D721Med (cell line): ENCODE measurements at places on chromosomes 6 and 20.

DNA sequence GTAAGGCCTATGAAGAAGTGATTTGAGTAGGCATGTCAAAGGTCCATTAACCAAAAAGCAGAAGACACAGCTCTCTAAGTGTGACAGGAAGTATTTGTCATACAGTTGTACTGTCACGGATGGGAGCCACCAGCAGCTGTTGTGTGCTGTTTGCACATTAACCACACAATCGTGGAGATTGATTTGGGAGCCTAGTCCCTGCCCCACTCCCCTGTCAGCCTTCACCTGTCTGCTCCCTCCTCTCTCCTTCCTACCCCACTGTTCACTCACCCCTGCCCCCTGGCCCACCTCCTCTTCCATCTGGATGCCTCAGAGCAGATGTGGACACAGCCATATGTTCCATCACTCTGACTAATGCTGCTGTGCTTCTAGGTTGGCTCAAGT, 124.7 kb upstream of the SPACA1 start:
- no peak for DNase-seq

GRCh38 chr6:15327271-15327670, 81.4 kb downstream of the JARID2 start:
- no peak for DNase-seq

- no peak for DNase-seq
Measured at GRCh38 chr6:26033941-26034354, 53.3 kb upstream of the HFE start.

DNA sequence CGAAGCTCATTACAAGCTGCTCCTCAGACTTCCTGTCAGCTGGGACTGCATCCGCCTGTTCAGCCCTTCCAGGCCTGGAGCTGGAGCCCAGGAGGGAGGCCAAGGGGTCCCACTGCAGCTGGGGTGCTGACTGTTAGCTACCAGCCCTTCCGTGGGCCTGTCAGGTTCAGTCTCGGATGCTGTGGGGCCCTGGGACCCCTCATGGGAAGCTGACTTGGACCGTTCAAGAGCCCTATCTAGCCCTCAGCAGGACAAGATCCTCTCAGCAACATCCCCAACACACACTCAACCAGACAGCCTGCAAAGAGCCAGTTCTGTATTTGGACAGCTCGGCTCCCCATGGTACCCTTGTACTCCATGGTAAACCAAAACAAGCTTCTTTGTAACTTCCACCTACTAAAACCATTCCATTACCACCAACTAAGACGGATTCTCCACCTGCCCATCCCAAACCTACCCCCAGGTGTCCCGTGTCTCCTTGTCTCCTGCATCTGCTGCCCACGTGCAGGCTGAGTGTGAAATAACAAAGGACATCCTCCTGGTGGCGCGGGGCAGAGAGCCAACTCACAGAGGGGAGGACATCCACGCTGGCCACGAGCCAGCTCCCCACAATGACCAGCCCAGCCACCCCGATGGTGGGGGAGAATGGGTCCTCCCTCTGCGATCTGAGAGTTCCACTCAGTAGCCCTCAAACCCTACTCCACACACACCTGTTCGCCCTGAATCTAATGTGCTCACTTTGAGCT, 111.2 kb downstream of the TAF4 start:
- no peak for DNase-seq

DNA sequence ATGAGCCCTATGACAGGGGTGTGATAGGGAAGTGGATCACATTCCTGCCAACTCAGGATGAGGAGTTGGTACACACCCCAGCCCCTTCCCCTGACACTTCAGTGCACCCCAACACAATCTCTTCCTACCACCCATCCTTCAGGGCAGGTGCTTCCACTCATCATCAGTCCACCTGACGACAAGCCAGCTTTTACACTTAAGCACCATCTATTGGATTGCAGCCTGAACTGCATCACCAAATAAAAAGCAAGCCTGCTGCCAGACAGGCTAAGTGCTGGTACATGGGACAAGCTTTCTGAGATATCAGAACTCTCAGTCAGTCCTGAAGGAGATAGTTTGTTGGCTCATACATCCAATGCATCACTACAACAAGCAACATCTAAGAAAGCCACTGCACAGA, 69.0 kb upstream of the TMEM200A start:
- DNase-seq, result no peak

DNA sequence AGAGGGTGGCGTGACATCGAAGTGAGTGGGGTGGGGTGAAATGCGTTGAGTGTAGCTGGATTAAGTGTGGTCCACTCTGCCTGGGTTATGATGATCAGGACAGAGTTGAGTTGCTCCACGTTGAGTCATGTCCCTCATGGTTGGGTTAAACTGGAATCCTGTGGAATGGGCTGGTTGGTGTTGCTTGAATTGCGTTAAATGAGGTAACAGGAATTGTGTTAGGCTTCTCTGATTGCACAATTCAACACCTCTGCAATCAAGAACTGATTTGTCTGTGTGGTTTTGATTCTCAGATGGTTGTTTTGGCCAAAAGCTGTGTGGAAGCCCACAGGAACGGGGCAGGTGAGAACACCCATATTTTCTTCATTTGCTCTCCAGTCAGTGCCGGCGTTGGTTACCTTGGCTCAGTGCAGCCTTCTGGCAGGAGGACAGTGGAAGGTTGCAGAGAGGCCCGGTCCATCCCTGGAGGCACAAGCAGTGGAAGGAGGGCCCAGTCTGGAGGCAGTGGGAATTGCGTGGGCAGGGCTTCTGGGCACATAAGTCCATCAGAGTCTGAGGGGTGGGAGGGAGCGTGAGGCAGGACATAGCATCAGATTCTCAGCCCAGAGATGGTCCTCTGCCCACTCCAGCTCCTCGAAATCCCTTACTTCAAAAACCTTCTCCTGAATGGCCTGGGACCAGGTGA, 11.6 kb downstream of the NOTCH4 start:
- no peak for DNase-seq

DNA sequence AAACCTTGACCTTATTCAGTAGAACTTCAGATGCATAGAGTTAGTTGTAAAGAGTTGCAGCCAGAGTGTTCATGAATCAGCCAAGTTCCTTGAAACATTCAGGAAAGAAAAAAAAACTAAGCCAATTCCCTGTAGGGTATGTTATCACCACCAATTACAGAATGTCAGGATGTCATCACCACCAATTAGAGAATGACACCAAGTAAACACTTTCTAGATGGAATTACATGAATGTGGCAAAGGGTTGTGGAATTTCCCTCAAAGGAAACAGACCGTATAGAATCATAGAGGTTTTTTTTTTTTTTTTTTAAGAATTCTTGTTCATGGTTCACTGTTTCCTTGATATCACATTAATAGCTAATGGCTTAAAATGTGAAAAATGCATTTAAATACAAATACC, 472.1 kb upstream of the RNF217 start:
- no peak for DNase-seq
